Right renal pelvis (tissue), 4 donors: ENCODE measurements at places on chromosomes 1 and 21. TPM values are rescaled to one million over a fixed set of nuclear protein-coding genes. Genes with fewer than 3 reads are reported as not detected.

Gene PGLYRP3
- not detected for polyA plus RNA-seq

Gene TMEM240
- polyA plus RNA-seq: 4.9 TPM

Gene VSIG8
- 0.65 TPM for polyA plus RNA-seq

Gene CLCNKB
- polyA plus RNA-seq: 45.6 TPM
